Suppressor macrophage (primary cell): ENCODE measurements at places on chromosomes 4 and X.

DNA sequence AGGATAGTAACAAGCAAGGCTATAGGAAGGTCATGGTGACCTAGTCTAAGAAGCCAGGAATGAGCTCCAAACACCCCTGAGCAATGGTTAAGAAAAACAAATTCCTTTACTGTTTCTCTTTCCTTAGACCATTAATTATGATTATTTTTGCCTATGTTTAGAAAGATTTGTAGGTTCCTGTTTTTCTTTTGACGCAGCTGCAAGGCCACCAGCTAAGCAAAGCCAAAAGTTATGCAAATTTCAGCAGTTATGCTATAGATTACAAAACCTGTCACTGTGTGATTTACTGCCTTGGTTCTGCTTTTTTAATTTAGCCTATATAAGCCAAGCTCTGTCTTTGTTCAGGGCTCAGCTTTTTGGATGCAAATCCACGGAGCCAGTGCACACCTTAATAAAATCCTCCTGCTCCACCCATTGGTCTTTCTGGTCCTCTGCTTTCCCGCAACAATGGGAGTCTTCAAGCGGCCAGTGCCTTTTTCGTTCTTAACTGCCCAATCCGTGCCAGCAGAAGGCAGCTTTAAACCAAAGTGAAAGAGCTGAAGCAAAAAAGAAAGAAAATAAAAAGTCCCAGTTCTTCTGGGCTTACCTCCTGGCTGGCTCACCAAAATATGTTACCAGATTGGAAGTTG lies 1.4 kb upstream of the CEP135 start:
- peak; percentile 68 for DNase-seq

- DNase-seq, result no peak
Observed at GRCh38 chr4:134544303-134544770, 342.7 kb upstream of the PABPC4L start.

- no peak for DNase-seq
Observed at GRCh38 chrX:127085939-127086338, 266.4 kb downstream of the PRR32 start.

- no peak for DNase-seq
Observed at GRCh38 chr4:25123236-25123635, 37.0 kb downstream of the SEPSECS start.

DNA sequence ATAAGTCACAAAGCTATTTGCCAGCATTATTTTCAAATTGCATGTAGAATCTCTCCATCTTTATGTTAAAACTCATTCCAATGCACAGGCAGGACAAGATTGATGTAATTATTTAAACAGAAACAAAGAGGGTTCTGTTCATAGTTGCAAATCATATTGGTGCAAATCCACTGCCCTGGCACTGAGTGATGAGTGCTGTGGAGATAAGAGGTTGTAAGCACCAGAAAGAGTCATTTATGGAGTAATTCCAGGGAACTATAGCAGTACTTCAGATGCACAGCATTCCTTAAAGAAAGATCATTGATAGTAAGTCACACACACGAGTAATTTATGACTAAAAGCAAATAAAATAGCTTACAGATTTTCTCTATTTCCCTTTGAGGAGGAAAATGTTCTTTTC lies 337.7 kb upstream of the CTSO start:
- DNase-seq, result no peak

GRCh38 chrX:66402165-66402564 lies 236.7 kb downstream of the EDA2R start:
- DNase-seq, result no peak

- no peak for DNase-seq
Observed at GRCh38 chr4:82741188-82741587, 57.4 kb downstream of the SCD5 start.

DNA sequence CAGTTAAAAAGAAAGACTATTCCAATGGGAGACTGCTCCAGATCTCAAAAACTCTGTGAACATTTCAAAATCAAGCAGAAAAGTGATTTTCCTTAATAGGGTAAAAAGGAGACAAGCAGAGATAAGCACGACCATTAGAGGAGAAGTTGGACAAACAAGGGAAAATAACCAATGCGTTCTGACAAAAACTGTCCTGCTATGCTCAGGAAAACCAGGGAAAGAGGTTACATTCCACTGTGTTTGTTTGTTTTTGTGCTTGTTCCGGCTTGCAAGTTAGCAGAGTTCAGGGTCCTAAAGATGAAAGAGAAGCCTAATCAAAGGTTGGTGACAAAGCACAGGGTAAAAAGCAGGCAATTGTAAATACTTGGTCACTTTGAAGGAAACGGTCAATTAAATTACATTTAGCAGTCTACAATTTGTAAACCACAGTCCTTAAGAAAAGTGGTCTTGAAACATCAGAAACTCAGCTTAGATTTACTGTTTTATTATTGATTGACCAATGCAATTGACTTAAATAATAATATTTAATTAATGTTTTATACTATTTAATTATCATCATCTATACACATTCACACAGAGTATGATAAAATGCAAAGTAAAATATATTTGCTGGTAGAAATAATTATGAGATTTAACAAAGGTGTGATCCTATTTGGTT lies 186.2 kb upstream of the CPXCR1 start:
- DNase-seq, result no peak
